ENCODE measurements at places on chromosomes 6 and 20.

- DNase-seq: no peak
Observed at GRCh38 chr6:149453597-149454345, 31.0 kb downstream of the ZC3H12D start.

DNA sequence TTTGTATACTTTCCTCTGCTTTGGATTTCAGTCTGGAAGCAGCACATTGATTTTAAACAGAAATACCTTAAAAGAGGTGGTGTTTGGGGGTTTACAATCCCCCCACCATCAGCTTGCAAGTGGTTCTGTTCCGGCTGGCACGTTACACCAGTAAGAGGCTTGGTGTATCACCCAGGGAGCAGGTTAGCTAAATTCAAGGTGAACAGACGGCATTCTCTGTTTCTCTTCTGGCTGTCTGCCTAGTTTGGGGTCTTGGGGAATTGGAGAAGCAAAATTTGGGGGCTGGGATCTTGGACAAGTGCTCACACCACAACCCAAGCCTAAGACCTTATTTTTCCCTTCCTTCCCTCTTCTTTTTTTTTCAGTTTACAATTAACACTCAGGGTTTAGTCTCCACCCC, 7.5 kb upstream of the APCDD1L start:
- peak; percentile 55 for DNase-seq

DNA sequence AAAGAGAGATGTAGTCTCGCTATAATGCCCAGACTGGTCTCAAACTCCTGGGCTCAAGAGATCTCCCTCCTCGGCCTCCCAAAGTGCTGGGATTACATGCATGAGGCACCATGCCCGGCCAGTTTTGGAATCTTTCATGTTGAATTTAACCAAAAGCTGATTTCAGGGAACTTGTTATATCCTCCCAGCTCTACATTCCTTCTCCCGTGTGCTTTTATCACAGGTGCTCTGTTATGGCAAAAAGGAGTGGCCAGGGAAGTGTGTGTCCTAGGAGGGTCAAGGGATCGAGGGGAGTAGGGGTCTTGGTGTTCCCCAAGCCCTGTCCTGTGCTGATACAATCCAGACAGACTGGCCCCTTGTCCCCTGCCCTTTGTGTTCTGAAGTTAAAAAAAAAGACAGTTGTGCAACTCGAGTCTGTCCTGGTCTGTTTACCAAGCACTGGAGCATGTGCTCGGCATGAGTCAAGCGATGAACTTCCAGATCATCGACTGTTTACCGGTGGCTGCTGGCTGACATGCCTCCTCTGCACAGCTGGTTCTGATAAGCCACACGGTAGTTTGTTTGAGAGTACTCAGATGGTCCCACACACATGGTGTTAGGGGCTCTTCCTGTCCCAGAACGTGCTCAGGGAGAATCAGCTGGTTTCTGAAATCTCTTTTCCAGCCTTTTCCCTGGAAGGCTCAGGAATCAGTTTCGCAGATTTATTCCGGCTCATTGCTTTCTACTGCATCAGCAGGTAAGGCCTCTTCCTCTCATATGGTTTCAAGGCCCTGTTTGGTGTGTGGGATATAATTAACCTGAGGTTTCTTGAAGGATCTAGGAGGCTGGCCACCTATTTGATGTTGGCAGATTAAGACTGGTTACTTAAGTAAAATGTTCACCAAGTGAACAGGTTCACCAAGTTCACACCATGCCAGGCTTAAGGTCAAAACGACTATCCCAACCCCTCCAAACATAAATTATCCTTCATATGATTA, 52.6 kb upstream of the NAA20 start:
- DNase-seq: no peak

- DNase-seq: no peak
Observed at GRCh38 chr6:144395014-144395413, 109.9 kb downstream of the UTRN start.

DNA sequence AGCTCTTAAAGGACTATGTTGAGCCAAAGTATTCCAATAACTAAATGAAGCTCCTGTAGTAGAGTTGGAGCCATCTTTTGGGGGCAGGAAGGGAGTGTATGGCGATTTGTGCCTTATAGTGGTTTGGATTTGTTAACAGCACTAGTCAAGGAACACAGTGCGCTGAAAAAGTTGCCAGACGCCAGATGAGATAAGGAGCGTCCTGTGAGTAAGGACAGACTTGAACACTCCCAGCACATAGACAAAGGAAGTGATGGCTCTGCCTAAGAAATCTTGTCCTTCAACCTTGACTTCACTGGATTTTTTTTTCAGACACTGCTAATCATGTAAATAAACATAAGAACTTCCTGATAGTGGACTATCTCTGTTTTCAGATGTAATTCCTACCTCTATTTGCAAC, 136.9 kb downstream of the TRMT11 start:
- no peak for DNase-seq

- DNase-seq: peak; percentile 71
Observed at GRCh38 chr6:170294813-170295509, 4.1 kb upstream of the DLL1 start.

- DNase-seq: no peak
Observed at GRCh38 chr6:130359736-130360135, 6.1 kb upstream of the TMEM200A start.

- DNase-seq: no peak
Observed at GRCh38 chr6:30760549-30760948, 16.2 kb upstream of the IER3 start.

- DNase-seq: no peak
Observed at GRCh38 chr6:37022135-37022863, 16.8 kb downstream of the FGD2 start.

DNA sequence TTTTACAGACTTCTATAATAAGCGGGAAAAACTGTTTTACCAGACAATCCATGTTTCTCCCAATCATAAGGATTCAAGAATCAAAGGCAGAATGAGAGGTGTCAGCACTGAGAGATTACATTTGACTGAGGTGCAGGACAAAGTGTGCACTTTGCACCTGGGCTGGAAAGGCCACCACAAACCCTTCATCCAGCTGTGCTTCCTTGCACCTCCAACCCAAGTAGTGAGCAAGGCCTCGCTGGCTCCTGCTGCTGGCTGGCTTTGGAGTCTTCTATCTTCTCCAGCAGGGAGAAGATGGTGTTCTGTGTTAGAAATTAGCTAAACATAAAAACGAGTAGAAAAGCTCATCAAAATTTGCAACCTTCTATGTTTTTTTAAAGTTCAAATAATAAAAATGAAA, 77.7 kb downstream of the CHD6 start:
- no peak for DNase-seq

All from brain (organoid and tissue), 16 donors.